GM12878 (cell line): ENCODE measurements at places on chromosomes 5 and 9. TPM values are rescaled to one million over a fixed set of nuclear protein-coding genes. Genes with fewer than 3 reads are reported as not detected.

LRRC70 gene
- total RNA-seq: 0.53 and 0.74 TPM in 2 replicates

CATSPER3 gene
- total RNA-seq: 0.18 TPM in 1 of 2 replicates, not detected in the other

SLC4A9 gene
- 0.05 TPM in 1 of 2 replicates, not detected in the other for total RNA-seq

SLC34A1 gene
- 0.05 and 0.10 TPM in 2 replicates for total RNA-seq

ELAVL2 gene
- 1.1 and 1.3 TPM in 2 replicates for total RNA-seq

EGFL7 gene
- total RNA-seq: 0.46 and 0.64 TPM in 2 replicates

PHF24 gene
- not detected in 2 replicates for total RNA-seq

GPR151 gene
- total RNA-seq: not detected in 2 replicates

LHX3 gene
- not detected in 2 replicates for total RNA-seq

LPAR1 gene
- total RNA-seq: 9.6 and 10.8 TPM in 2 replicates

GMCL2 gene
- not detected in 2 replicates for total RNA-seq

GABRA6 gene
- not detected in 2 replicates for total RNA-seq

RNF44 gene
- 46.5 and 51.9 TPM in 2 replicates for total RNA-seq

ANKRD34B gene
- total RNA-seq: not detected in 2 replicates

ZNF462 gene
- total RNA-seq: 1.7 and 3.2 TPM in 2 replicates

TMC1 gene
- 0.23 TPM in 1 of 2 replicates, not detected in the other for total RNA-seq

MELK gene
- total RNA-seq: 36.6 and 38.7 TPM in 2 replicates

OGN gene
- total RNA-seq: 0.11 TPM in 1 of 2 replicates, not detected in the other

SPATA31C2 gene
- not detected in 2 replicates for total RNA-seq

PCDHGB4 gene
- total RNA-seq: 0.08 TPM in 1 of 2 replicates, not detected in the other

GFI1B gene
- total RNA-seq: not detected in 2 replicates

LCN6 gene
- not detected in 2 replicates for total RNA-seq

CA9 gene
- total RNA-seq: 4.0 TPM in 2 replicates

UBE2B gene
- 51.2 and 53.8 TPM in 2 replicates for total RNA-seq

GKAP1 gene
- total RNA-seq: 2.0 and 2.3 TPM in 2 replicates

TAF1L gene
- total RNA-seq: not detected in 2 replicates

PLAC8L1 gene
- not detected in 2 replicates for total RNA-seq

TEX48 gene
- not detected in 2 replicates for total RNA-seq

PCDHGA1 gene
- total RNA-seq: 0.19 and 0.31 TPM in 2 replicates
